ENCODE measurements at places on chromosomes 7 and 10.

GRCh38 chr10:28495084-28495483 is 37.8 kb upstream of the WAC start:
- DNase-seq: no peak

DNA sequence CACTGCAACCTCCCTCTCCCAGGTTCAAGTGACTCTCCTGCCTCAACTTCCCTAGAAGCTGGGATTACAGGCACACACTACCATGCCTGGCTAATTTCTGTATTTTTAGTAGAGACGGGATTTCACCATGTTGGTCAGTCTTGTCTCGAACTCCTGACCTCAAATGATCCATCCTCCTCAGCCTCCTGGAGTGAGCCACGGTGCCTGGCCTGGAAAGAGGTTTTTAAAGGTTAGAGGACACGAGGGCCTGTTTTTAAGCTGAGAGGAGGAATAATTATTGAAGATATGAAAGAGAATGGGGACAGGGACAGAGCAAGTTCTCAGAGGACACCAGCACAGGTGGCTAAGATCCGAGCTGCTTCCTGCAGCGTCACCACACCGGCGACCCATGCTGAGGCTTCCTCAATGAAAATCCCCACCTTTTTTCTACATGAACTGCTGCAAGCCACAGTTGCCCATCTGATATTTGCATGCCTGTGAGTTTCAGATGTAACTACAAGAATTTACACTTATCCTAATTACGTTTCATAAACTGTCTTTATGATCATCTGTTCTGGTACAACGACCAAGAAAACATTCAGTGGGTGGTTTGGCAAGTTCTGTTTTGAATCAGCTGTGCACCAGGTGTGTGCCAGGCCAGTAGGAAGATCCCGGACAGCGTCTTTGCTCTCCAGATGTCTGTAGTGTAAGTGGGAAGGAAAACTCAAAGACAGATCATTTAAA is 76.0 kb downstream of the HIP1 start:
- no peak for DNase-seq

DNA sequence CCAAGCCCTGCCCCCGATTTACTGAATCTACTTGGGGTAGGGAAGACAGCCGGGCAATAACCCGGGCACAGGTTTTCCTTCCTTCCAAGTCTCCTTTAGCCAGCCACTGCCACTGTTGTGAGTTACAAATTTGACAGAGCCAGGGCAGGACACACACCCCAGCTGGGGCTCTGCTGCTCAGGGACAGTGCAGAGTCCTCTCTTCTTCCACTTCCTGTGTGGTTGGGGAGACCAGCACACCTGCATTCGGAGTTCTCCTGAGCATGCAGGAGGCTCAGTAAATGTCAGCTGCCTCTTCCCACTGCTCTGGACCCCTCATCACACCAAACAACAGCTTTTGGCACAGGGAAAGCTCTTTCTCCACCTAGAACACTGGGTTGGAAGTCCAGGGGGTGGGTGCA is 21.3 kb downstream of the CHST15 start:
- DNase-seq: no peak

DNA sequence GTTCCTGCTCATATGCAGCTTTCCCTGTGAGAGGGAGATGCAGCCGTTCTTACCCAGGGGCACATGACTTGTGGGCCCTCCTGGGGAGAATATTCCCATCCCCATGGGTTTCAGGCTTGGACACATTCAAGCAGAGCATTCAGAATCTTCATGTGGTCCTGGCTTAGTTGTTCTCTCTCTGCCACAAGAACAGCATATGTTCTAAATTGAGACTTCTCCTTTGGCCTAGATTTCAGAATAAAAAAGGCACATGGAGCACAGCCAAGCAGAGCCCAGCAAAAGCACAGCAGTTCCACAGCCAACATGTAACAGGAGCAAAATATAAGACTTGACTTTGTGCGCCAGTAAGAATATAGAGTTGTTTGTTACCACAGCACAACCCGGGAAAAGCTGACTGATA is 306.4 kb upstream of the MYO3A start:
- DNase-seq: no peak

DNA sequence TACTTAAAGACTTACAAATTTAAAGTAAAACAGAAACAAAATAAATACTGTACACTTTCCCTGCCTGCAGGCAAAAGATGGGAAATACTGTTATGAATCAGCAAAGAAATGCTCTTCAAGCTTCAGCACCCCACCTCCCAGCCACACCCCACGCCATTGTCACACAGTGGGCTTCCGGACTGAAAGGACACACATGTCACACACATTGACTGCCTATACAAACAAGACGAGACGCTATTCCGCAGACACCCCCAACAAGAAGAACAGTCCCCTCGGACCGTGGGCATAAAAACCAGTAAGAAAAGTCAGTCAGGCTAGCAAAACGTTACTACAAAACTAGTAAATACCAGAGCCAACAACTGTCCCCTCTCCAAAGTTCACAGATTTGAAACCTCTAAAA is 22.2 kb upstream of the PARP12 start:
- DNase-seq: no peak

DNA sequence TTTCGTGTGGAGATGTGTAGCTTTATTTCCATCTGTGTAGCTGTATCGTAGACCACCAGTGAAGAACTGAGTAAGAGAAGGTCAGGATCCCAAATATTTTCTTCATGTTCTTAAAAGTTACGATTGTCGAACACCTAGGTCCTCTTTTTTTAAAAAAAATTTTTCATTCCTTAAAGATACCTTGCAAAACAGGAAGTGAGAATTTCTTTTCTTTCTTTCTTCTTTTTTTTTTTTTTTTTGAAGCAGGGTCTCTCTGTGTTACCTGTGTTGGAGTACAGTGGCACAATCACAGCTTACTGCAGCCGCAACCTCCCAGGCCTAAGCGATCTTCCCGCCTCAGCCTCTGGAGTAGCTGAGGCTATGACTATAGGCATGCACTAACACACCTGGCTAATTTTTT is 60.8 kb downstream of the PHTF2 start:
- DNase-seq: no peak

GRCh38 chr10:124874-125273 is 10.4 kb upstream of the ZMYND11 start:
- DNase-seq: no peak

- no peak for DNase-seq
Observed at GRCh38 chr7:70595755-70596597, 536.0 kb upstream of the GALNT17 start.

GRCh38 chr10:92689663-92690210 is at the start of gene HHEX:
Gene HHEX, plus strand, starts transcription at chr10:92689955. Its CDS starts 32 bp downstream, at chr10:92689987.
- no peak for DNase-seq

- no peak for DNase-seq
Observed at GRCh38 chr10:49293208-49293603, 5.8 kb upstream of the C10orf71 start.

- DNase-seq: no peak
Observed at GRCh38 chr10:76311752-76312636, 880.6 kb downstream of the LRMDA start.

GRCh38 chr10:23158370-23158769 is 33.7 kb upstream of the PTF1A start:
- no peak for DNase-seq

DNA sequence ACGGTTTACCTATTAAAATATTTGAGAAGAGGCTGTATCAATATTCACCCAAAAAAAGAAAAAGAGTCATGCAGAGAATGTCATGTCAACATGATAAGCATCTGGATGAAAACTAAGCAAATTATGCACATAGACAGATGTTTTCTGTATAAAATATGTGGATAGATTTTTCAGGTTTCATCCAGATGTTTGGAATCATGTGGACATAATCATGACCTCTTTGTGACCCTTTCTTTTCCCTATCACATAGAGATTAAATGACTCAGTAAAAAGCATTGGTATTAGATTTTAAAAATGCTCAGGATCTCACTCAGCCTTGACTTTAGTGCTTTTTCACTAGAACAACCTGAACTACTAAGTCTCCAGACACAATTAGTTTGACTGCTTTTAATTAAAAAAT is 90.0 kb downstream of the FOXP2 start:
- no peak for DNase-seq

DNA sequence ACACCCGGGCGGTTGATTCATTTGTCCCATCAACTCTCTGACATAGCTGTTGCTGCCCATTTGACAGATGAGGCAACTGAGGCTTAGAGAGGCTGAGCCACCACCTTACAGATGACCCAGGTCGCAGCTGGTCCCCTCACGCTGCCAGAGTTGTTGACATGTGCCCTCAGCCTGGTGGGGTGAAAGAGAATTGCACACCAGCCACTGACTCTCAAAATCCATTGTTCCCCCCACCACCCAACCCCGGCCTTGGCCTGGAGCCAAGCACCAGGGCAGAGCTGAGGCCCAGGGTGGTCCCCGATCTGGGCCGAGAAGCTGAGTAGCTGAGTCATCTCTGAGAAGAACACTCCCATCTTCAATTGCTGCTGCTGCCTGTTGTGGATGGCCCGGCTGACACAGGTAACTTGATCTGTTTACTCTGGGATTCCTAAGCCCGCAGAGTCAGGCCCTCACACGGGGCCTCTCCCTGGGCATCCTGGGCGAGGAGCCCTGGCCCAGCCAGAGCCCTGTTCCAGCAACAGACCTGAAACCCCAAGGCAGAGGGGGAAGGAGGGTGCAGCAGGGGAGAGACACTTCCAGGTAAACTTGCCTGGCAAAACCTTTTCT is 27.5 kb downstream of the PVRIG start:
- DNase-seq: peak; percentile 15

GRCh38 chr10:29646960-29647461 is 12.2 kb upstream of the SVIL start:
- no peak for DNase-seq

DNA sequence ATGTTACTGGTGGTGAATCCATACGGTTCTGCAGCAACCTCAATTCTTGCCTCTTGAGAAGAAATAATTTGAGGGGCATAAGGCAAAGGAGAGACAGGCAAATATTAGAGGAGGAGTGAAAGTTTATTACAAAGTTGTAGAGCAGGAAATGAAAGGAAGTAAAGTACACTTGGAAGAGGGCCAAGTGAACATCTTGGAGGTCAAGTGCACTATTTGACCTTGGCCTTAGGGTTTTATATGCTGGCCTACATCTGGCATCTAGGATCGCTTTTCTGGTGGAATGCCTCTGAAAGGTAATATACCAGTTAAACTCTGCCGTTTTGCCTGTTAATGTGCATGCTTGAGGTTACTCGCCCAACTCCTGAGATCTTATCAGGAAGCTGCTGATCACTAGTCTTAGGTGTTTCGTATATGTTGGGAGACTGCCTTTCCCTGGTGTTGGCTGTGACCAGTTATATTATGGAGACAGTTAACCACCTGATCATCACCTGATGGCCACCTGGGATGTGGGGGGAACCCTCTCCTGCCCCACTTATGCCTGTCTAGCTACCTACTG is 66.1 kb upstream of the CYP2C18 start:
- DNase-seq: no peak

- peak; percentile 61 for DNase-seq
Observed at GRCh38 chr10:86410542-86411124, 44.0 kb upstream of the GRID1 start.

GRCh38 chr10:1375346-1376170 is 319.4 kb downstream of the WDR37 start:
- DNase-seq: no peak

- no peak for DNase-seq
Observed at GRCh38 chr10:36533861-36534260, 591.5 kb upstream of the ANKRD30A start.

DNA sequence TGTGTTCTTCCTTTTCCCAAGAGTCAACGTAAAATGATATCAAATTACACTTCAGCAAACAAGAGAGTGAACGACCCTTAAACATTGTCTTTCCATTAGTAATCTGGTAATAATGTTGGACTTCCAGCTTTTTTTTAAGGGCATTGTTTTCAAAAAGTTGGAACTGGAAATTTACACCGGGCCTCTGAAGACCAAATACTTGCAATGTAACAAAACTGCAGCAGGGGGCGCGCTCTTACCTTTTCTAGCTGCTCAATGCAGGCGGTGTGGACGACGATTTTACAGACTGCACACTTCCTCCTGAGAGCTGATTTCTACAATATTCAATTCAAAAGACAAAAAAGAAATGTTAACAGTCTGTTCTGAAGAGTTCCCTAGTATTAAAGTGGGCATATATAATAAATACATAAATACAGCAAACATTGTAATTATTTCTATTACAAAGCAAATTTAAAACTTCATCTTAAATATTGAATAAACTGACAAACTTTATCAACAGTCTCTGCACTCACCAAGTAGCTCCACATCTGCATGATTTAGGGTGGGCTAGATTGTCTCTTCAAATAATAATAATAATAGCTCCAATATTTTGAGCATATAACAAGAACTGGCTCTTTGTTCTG is 190.4 kb downstream of the DGKI start:
- DNase-seq: no peak

DNA sequence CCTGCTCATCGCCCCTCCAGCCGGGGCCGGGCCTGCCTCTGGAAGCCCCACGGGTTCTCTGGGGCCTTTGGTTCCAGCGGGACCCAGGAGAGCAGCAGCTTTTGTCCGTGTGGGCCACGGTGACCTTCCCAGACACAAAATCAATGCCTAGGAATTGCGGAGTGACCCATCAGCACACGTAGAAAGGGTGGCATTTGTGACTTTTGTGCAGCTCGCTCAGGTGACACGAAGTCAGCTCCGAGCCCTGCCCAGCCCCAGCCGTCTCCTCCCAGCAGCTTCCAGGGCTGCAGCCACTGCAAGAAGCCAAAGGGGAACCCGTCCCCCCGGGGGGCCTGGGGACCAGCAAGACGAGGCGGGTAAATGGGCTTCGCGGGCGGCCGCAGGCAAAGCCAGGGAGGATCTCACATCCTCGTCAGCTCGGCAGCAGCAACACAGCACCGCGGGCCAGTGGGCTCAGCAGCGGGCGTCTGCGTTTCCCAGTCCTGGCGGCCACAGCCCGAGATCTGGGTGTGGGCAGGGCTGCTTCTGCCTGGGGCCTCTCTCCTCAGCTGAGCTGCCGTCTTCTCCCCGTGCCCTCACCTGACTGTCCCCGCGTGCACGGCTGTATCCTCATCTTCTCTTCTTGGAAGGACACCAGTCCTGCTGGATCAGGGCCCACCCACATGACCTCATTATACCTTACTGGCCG is 88.5 kb downstream of the PAXIP1 start:
- DNase-seq: no peak

DNA sequence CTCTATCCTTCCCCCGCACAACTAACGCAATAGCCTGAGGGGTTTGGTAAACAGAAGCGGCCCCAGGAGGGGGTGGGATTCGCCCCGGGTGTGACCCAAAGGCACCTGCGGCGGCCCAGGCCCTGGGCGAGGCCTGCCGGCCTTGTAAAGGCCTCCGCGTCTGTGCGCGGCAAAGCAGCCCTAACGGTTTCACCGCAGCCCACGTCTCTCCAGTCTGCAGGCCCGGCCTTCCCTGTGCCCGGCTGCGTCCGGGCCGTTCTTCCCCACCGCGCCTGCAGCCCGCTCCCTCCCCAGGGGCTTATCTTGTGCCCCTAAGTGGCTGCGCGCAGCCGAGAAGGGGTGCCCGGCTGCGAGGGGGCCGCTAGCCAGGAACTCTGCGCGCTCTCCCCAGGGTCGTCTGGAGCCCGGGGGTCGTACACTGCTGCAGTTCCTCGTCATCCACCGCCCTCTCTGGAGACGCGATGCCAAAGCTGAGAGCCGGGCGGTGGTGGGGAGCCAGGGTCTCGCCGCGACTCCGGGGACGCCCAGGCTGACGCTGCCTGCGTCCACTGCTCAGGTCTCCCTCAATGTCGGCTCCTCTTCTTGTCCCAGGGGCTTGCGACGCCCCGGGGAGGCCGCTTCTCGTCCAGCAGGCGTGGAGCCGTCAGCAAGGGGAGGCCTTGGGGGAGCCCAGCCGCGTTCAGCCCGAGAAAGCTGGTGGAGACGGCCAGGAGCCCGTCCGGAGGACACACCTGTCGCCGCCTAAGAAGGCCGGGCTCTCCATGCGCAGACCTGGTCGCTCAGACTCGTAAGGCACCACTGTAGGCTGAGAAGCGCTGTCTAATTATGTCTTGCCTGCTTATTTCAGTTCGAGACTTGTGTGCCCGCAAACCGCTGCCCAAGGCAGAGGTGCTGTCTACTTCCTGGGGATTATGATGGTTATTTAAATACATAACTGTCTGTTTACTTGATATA is 132.3 kb downstream of the SPAG6 start:
- no peak for DNase-seq
